ENCODE measurements at places on chromosomes 1 and 21.

GRCh38 chr1:224067621-224068457 is 46.1 kb upstream of the FBXO28 start:
- peaks cover 11% of the 10 kb centered on the region for H3K4me1 ChIP-seq
- peak overlapping the region; percentile 56 for H3K27ac ChIP-seq
- no peaks in the 10 kb centered on the region for H3K36me3 ChIP-seq
- DNase-seq, result no peak
- no peak overlapping the region for H3K4me3 ChIP-seq
- H3K27me3 ChIP-seq, result no peaks in the 10 kb centered on the region

DNA sequence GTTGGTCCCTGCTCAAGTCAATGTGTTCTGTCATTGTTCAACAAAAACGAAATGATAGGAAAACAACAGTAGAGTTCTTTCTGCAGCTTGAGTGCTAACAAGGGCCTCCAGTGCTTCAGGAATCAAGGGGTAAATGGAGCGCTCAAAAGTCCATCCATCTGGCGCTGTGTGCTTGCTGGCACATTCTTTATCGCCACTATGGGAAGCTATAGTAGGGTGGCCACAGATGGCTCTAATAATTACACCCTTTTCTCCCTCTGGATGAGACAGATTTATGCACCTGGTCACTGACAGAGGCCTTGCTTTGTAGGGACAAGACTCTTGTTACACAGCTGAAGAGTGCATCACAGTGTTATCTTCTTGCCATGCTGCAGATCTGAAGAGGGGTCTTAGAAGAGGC is 136.0 kb downstream of the GDAP2 start:
- H3K4me3 ChIP-seq, result no peak overlapping the region

GRCh38 chr1:203308328-203308922 is 3.1 kb downstream of the BTG2 start:
- no peak for DNase-seq
- H3K27ac ChIP-seq, result peak overlapping the region; percentile 95
- peaks cover 74% of the 10 kb centered on the region for H3K36me3 ChIP-seq
- H3K4me3 ChIP-seq, result peak overlapping the region; percentile 97
- peaks cover 60% of the 10 kb centered on the region for H3K4me1 ChIP-seq

DNA sequence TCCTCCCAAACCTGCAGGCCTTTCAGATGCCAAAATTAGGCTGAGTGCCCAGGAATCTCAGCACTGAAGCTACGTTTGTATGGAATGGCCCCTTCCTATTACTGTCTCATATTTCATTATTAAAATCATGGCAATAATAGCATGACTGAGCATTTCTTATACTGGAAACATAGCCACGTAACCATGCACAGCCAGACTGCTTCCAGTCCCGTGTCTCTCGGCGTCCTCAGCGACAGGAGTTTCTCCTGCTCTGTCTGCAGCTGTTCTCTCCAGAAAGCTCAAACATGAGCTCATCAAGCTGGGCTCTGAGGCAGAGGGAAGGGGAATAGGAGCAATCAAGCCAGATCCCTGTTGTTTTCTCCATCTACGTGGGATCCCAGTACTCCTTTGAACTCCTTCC is 104.0 kb downstream of the CDC7 start:
- no peak overlapping the region for H3K4me3 ChIP-seq
- peaks cover 9% of the 10 kb centered on the region for H3K4me1 ChIP-seq
- no peaks in the 10 kb centered on the region for H3K27me3 ChIP-seq
- no peak for DNase-seq

GRCh38 chr1:204207136-204207616 is 6.6 kb downstream of the GOLT1A start:
- peaks cover 46% of the 10 kb centered on the region for H3K27me3 ChIP-seq
- H3K4me1 ChIP-seq, result peaks cover 12% of the 10 kb centered on the region
- H3K36me3 ChIP-seq, result no peaks in the 10 kb centered on the region
- DNase-seq, result peak; percentile 87

GRCh38 chr1:93694039-93694438 is 12.4 kb upstream of the BCAR3 start:
- H3K4me3 ChIP-seq, result no peak overlapping the region
- no peak for DNase-seq
- peaks cover 11% of the 10 kb centered on the region for H3K27me3 ChIP-seq
- no peaks in the 10 kb centered on the region for H3K36me3 ChIP-seq
- H3K27ac ChIP-seq, result peak overlapping the region; percentile 41

GRCh38 chr1:215719552-215719951 is 152.4 kb downstream of the KCTD3 start:
- H3K36me3 ChIP-seq, result no peaks in the 10 kb centered on the region
- H3K4me1 ChIP-seq, result no peaks in the 10 kb centered on the region
- H3K27ac ChIP-seq, result no peak overlapping the region
- no peak for DNase-seq
- H3K4me3 ChIP-seq, result no peak overlapping the region

GRCh38 chr1:215007880-215008279 is 74.7 kb upstream of the KCNK2 start:
- DNase-seq, result no peak
- no peaks in the 10 kb centered on the region for H3K4me1 ChIP-seq
- no peaks in the 10 kb centered on the region for H3K36me3 ChIP-seq

- H3K27ac ChIP-seq, result no peak overlapping the region
- no peaks in the 10 kb centered on the region for H3K36me3 ChIP-seq
- no peak overlapping the region for H3K4me3 ChIP-seq
- peaks cover 6% of the 10 kb centered on the region for H3K4me1 ChIP-seq
Observed at GRCh38 chr1:31510853-31511789, 65.2 kb upstream of the TINAGL1 start.

- no peaks in the 10 kb centered on the region for H3K36me3 ChIP-seq
- H3K27me3 ChIP-seq, result peaks cover 12% of the 10 kb centered on the region
- no peak overlapping the region for H3K4me3 ChIP-seq
- no peak for DNase-seq
- no peak overlapping the region for H3K27ac ChIP-seq
- H3K4me1 ChIP-seq, result peaks cover 4% of the 10 kb centered on the region
Observed at GRCh38 chr1:55446351-55446750, 231.2 kb upstream of the USP24 start.

- no peak overlapping the region for H3K4me3 ChIP-seq
- no peak for DNase-seq
- H3K36me3 ChIP-seq, result peaks cover 45% of the 10 kb centered on the region
- H3K4me1 ChIP-seq, result peaks cover 37% of the 10 kb centered on the region
Observed at GRCh38 chr21:45129189-45129923, 55.0 kb downstream of the ADARB1 start.

GRCh38 chr1:210099921-210100320 is 132.7 kb upstream of the SERTAD4 start:
- H3K27me3 ChIP-seq, result peaks cover 3% of the 10 kb centered on the region
- H3K36me3 ChIP-seq, result no peaks in the 10 kb centered on the region
- H3K4me3 ChIP-seq, result no peak overlapping the region
- H3K4me1 ChIP-seq, result no peaks in the 10 kb centered on the region

- peaks cover 18% of the 10 kb centered on the region for H3K4me1 ChIP-seq
- peak overlapping the region; percentile 72 for H3K4me3 ChIP-seq
- peaks cover 38% of the 10 kb centered on the region for H3K27me3 ChIP-seq
- no peak overlapping the region for H3K27ac ChIP-seq
Observed at GRCh38 chr1:164559342-164560051, 513 bp downstream of the PBX1 start.

DNA sequence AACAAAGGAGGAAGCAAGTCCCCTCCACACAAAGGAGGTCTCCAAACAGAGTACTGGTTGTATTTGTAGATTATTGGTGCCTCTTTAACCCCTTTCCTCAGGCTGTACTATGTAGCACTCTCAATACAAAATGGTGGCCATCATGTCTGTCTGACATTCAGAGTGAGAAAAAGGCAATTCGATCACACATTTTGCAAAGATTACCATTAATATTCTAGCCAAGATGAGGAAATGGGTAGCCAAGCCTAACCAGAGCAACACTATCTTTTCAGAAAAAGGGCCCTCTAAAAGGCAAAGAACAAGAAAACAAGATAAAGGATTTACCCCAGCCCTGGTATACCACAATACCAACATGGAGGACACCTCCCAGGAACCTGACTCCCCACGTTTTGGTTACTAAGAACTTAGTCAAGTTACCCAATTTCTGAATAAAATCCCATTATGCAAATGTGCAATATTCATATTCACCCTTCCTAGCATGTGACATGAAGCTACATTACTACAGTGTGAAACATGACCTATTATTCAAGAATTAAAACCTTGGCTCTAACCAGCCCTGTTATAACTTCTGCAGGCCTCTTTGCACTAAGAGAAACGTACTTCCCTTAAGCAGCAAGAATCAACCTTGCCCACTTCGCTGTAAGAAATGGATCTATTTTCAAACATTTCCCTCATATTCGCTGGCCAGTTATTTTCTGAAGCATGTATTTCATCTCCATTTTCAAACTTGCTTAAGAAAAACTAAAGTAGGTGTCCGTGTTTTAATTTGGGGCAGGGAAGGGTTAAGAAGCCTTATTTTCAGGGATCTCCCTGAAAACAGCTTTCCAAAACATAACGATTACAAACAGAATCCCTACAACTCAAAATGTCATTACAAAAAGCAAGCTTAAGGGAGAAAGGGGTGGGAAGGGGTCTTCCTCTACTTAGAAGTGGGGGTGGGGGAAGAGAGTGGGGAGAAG is 2.1 kb downstream of the KDM5B start:
- H3K27me3 ChIP-seq, result no peaks in the 10 kb centered on the region
- peak overlapping the region; percentile 87 for H3K4me3 ChIP-seq
- peaks cover 8% of the 10 kb centered on the region for H3K36me3 ChIP-seq
- DNase-seq, result no peak

- no peak for DNase-seq
- no peaks in the 10 kb centered on the region for H3K27me3 ChIP-seq
- peak overlapping the region; percentile 8 for H3K27ac ChIP-seq
Observed at GRCh38 chr1:19229828-19230325, 19.8 kb upstream of the UBR4 start.

GRCh38 chr1:206679738-206680211 is 4.9 kb upstream of the MAPKAPK2 start:
- peak; percentile 31 for DNase-seq
- H3K27me3 ChIP-seq, result peaks cover 2% of the 10 kb centered on the region
- H3K36me3 ChIP-seq, result no peaks in the 10 kb centered on the region
- H3K4me1 ChIP-seq, result peaks cover 53% of the 10 kb centered on the region
- peak overlapping the region; percentile 13 for H3K4me3 ChIP-seq
- H3K27ac ChIP-seq, result peak overlapping the region; percentile 56

- no peak overlapping the region for H3K27ac ChIP-seq
- H3K4me1 ChIP-seq, result no peaks in the 10 kb centered on the region
Observed at GRCh38 chr1:111729271-111729921, 9.8 kb downstream of the INKA2 start.

GRCh38 chr1:179814546-179814838 is 63.1 kb downstream of the TOR1AIP2 start:
- H3K36me3 ChIP-seq, result no peaks in the 10 kb centered on the region
- no peak for DNase-seq
- no peaks in the 10 kb centered on the region for H3K27me3 ChIP-seq
- peak overlapping the region; percentile 75 for H3K4me3 ChIP-seq

DNA sequence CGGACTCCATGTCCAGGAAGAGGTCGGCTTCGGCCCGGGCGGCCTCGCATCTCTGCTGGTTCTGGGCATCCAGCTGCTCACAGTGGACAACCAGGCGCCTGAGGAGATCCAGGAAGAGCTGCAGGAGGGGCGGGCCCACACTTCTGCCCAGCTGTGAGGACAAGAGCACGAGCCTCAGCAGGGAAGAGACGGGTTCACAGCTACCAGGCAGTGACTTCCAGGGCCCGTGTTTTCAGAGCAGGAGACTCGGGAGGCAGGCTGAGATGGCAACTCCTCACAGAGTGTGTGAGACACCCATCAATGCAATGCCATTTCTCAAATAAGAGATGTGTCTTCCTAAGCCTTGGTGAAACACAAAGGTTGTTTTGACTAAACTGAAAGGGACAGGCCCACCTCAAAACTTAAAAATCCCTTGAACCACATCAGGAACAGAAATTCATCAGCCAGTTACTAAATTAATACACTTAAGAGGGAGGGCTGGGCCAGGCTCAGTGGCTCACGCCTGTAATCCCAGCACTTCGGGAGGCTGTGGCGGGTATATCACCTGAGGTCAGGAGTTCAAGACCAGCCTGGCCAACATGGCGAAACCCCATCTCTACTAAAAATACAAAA is 43.4 kb downstream of the URB1 start:
- DNase-seq, result no peak
- no peak overlapping the region for H3K4me3 ChIP-seq
- peaks cover 100% of the 10 kb centered on the region for H3K36me3 ChIP-seq
- H3K27ac ChIP-seq, result no peak overlapping the region

DNA sequence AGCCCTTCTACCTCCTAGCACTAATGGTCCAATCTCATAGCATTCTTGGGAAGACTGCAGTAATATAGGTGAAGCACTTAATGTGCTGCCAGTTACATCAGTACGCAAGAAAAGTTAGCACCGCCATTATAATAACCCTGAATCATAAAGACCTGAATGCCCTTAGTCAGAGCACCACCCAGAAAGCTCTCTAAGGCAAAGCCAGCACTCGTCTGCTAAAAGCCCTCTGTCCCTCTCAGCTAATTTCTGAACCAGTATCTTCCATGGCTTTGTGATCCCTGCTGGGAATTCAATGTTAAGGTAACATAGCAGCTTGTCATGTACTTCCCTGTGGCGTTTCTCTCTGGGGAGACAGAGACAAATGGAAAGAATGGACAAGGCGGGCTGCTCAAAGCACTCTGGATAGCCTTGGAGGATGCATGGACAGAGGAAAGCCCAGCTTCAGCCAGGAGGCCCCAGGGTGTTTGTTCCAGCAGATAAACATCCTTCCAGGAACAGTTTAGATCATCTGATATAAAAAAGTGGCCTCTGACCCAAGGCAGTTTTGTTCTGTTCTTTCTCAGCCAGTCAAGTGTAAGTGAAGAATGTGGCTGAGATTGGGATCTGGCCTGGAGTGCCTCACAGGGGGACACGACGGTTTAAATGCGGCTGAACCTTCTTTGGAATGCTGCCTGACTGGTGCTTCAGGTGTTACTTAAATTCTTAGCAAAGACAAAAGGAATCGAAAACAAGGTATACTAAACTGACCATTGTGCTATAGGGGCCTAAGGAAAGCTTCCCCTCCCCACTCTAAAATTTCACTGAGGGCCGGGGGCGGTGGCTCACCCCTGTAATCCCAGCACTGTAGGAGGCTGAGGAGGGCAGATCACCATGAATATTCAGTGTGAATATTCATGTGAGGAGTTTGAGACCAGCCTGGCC is 58.1 kb upstream of the VTCN1 start:
- no peak overlapping the region for H3K27ac ChIP-seq
- no peaks in the 10 kb centered on the region for H3K4me1 ChIP-seq
- no peak for DNase-seq
- H3K4me3 ChIP-seq, result no peak overlapping the region

GRCh38 chr1:37158113-37158749 is 123.9 kb upstream of the GRIK3 start:
- DNase-seq, result no peak
- no peak overlapping the region for H3K4me3 ChIP-seq
- no peaks in the 10 kb centered on the region for H3K36me3 ChIP-seq
- H3K27ac ChIP-seq, result no peak overlapping the region
- peaks cover 27% of the 10 kb centered on the region for H3K27me3 ChIP-seq

GRCh38 chr1:244075247-244075722 is 24.2 kb downstream of the ZBTB18 start:
- no peaks in the 10 kb centered on the region for H3K36me3 ChIP-seq
- peaks cover 30% of the 10 kb centered on the region for H3K4me1 ChIP-seq
- H3K27ac ChIP-seq, result no peak overlapping the region
- no peaks in the 10 kb centered on the region for H3K27me3 ChIP-seq
- peak overlapping the region; percentile 65 for H3K4me3 ChIP-seq
- no peak for DNase-seq

GRCh38 chr1:234062166-234062565 is 157.7 kb downstream of the SLC35F3 start:
- H3K36me3 ChIP-seq, result no peaks in the 10 kb centered on the region
- no peak overlapping the region for H3K27ac ChIP-seq
- no peaks in the 10 kb centered on the region for H3K4me1 ChIP-seq
- H3K4me3 ChIP-seq, result no peak overlapping the region
- H3K27me3 ChIP-seq, result peaks cover 6% of the 10 kb centered on the region

GRCh38 chr1:57835620-57836019 is 411.8 kb upstream of the DAB1 start:
- peaks cover 3% of the 10 kb centered on the region for H3K27me3 ChIP-seq
- no peak for DNase-seq
- H3K36me3 ChIP-seq, result no peaks in the 10 kb centered on the region
- no peaks in the 10 kb centered on the region for H3K4me1 ChIP-seq
- H3K4me3 ChIP-seq, result no peak overlapping the region

All from activated T-cell treated with anti-CD3 and anti-CD28 coated beads, Interleukin-2, amount 50 U/mL, for 24 hours (primary cell).